Lung microvascular endothelial cell (primary cell): ENCODE measurements at places on chromosomes 13 and 19.

DNA sequence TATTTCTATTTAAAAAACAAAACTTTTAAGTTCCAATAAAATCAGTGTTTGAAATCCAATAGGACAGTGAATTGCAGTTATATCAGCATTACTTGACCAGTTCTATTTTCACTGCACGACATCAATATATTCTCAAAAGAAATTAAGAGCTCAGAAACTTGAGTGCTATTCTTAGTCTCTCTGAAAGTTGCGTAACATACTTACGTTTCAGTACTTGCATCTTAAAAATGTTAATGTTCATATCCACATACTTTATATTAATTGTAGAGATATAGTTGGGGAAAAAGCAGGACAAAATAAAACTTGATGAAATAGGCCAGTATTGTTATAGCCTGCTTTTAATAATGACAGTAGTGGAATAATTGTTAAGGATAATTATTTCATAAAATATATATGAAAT is 720.5 kb upstream of the PCDH9 start:
- DNase-seq = no peak

DNA sequence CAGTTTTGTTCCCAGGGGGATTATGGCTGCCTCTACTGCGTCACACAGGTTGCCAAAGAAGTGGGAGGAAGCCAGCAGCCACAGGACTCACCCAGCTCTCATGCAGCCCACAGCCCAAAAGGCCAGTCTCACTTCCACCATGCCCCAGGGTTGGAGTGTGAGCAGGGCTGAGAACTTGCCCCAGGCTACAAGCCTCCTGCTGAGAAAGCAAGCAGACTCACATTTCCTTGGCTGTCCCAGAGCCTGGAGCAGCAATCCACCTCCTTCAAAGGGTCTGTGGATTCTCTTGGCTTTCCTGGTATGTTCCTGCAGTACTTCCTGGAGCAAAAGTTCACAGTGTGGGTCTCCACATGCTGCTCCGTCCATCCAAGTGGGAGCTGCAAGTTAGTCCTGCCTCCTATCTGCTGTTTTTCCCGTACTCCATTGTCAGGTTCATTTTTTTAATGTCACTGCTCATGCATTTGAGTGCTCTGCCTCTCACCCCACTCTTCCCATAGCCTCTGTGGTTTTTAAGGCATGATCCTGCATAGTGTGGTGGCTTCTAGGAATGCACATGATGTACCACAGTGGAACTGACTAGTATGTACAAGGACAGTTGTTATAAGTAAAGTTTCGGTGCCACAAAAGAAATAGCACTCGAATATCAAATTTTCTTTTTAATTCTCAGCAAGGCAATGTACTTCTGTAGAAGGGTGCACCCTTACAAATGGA is 56.2 kb upstream of the ARHGEF7 start:
- DNase-seq = no peak

GRCh38 chr19:32224371-32225244 is 120.8 kb upstream of the ZNF507 start:
- peak; percentile 45 for DNase-seq

DNA sequence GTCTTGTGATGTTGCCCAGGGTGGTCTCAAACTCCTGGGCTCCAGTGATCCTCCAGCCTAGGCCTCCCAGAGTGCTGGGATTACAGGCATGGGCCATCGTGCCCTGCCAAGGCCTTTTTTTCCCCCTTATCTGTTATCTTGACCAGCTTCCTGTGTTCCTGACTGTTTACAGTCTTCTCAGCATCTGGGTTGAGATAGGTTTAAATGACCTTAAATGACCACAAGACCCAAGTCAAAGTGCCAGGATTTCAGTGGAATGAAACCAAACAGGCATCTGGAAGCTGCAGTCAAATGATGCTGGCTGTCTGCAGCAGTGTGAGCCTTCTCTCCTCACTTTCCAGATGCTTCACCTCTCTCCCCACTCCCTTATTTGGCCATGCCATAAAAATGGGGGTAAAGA is 114.2 kb upstream of the CLDN10 start:
- no peak for DNase-seq

- peak; percentile 15 for DNase-seq
Measured at GRCh38 chr13:44075113-44075512, 195.4 kb downstream of the LACC1 start.
